ENCODE measurements at places on chromosomes 4 and X. TPM values are rescaled to one million over a fixed set of nuclear protein-coding genes. Genes with fewer than 3 reads are reported as not detected.

FATE1 gene
- 0.27 TPM for polyA plus RNA-seq

FAM199X gene
- polyA plus RNA-seq: 25.1 TPM

UGT2B15 gene
- 0.53 TPM for polyA plus RNA-seq

GRIA2 gene
- 3.4 TPM for polyA plus RNA-seq

SYTL4 gene
- polyA plus RNA-seq: 13.7 TPM

TRIML1 gene
- not detected for polyA plus RNA-seq

NEIL3 gene
- 7.9 TPM for polyA plus RNA-seq

MAGEA3 gene
- not detected for polyA plus RNA-seq

NBDY gene
- polyA plus RNA-seq: 73.6 TPM
